ENCODE measurements at places on chromosomes 1 and 21. TPM values are rescaled to one million over a fixed set of nuclear protein-coding genes. Genes with fewer than 3 reads are reported as not detected.

KCNA2 gene
- total RNA-seq: 0.77 TPM

DCST1 gene
- total RNA-seq: not detected

HTR6 gene
- not detected for total RNA-seq

PKP1 gene
- total RNA-seq: 2.2 TPM

SPATA46 gene
- not detected for total RNA-seq

Data from lower lobe of right lung (tissue), 2 donors.